ENCODE measurements at places on chromosomes 2 and 18.

DNA sequence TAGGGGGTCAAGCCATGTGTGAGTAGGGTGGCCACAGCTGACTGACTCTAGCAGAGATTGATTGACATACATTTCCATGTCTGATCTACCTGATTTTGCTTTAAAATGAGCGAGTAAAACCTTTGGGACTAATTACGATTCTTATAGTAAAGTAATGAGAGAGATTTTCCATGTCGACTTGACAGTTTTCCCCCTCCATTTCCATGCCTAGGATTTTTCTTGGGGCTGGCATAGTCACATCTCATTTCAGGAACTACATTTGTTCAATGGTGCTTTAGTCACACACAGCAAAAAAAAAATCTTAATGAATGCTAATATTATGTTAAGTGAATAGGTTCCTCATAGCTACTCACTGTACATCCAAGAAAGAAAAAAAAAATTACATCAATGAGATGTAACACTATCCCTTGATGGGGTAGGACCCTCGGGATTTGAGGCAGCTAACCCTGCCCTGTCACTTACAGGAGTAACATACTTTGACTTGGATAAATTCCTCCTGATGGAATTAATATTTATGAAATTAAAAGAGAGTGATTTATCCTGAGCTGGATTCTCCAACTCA is 690.9 kb downstream of the TDRD15 start:
- DNase-seq: no peak

DNA sequence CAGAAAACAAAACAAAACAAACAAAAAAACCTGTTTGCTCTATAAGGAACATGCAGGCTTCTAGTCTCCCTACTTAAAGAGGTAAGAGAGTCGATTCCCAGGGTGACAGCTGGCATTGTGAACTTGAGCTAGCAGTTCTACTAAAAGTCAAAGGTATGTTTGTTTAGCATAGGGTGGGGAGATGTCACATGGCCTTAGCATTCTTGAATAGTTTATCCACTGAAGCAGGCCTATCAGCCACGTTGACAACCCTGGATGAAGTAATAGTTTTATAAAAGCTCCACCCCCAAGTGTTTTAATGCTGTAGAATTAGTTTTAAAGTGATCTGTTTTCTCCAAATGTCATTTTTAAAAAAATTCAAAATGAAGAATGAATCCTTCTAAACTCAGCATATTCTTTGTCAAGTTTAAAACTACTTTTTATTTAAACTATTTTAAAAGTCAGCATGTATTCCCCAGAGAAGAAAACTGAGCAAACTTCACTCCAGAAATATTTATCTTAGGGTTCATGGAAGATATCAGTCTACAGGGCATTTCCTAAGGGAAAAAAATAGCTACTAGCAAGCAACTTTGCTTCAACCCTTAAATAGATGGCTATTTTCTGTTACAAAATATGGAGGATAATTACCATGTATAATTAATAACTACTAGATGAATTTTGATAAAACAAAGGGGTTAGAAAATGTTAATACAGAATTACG is 1.7 kb downstream of the MYOM1 start:
- no peak for DNase-seq

GRCh38 chr2:15784886-15785801 is 155.2 kb upstream of the MYCN start:
- DNase-seq: no peak

- DNase-seq: no peak
Measured at GRCh38 chr2:8121826-8122513, 559.9 kb upstream of the ID2 start.

- no peak for DNase-seq
Measured at GRCh38 chr2:126795656-126796055, 103.0 kb upstream of the TEX51 start.

DNA sequence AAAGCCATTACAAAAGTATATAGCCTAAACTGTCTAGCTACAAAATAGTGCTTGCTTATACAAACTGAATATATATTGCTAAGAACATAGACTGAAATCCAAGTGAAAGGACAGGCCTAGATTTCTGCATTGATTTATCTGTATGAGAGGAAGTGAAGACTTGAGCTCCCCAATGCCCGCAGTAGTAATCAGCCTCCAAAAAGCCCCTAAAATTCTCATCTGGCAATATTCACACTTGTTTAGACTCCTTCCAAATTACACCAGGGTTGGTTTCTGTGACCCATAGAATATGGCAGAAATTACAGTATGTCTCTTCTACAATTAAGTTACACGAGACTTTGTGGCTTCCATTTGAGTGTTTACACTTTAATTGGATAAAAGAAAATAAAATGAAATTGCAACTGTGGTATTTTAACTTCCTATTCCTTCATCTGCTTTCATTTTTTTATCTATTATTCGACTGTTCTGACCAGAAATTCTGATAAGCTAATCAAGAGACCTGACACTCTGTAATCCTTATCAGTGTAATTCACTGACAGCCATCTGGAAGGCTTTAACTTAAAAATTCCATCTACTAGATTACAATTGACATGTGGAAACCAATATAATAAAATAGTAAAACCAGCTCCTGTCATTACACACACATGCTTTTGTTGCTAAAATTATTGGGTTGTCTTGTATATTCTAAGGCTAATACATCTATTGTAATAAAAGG is 21.1 kb downstream of the ABCB11 start:
- no peak for DNase-seq

- no peak for DNase-seq
Measured at GRCh38 chr2:102975996-102976975, 214.5 kb downstream of the TMEM182 start.

- no peak for DNase-seq
Measured at GRCh38 chr2:85353876-85354285, 447 bp downstream of the RETSAT start.

GRCh38 chr18:62862466-62862865 is 147.1 kb downstream of the PHLPP1 start:
- DNase-seq: no peak

GRCh38 chr18:32915516-32915915 is 142.7 kb upstream of the KLHL14 start:
- no peak for DNase-seq

- no peak for DNase-seq
Measured at GRCh38 chr18:48841381-48842258, 109.1 kb downstream of the SMAD7 start.

DNA sequence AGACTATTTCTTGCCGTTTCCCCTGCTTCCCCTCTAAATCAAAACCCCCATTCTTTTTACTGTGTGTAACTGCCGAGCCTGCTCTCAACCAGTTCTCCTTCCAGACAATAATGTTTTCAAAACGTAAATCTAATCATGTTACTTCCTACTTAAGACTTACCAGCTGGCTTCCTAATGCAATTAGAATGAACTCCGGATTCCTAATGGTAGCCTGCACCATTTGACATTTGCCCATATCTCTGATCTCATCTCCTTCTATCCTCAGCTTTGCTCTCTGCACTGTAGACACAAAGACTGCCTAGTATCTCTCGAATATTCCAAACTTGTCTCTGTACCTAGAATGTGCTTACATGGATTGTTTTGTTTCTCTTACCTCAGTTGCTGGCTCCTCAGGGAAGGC is 12.9 kb downstream of the TTL start:
- DNase-seq: no peak

GRCh38 chr2:105880637-105881036 is 135.9 kb downstream of the NCK2 start:
- DNase-seq: no peak

- DNase-seq: no peak
Measured at GRCh38 chr2:30721241-30721640, 86.0 kb downstream of the CAPN13 start.

DNA sequence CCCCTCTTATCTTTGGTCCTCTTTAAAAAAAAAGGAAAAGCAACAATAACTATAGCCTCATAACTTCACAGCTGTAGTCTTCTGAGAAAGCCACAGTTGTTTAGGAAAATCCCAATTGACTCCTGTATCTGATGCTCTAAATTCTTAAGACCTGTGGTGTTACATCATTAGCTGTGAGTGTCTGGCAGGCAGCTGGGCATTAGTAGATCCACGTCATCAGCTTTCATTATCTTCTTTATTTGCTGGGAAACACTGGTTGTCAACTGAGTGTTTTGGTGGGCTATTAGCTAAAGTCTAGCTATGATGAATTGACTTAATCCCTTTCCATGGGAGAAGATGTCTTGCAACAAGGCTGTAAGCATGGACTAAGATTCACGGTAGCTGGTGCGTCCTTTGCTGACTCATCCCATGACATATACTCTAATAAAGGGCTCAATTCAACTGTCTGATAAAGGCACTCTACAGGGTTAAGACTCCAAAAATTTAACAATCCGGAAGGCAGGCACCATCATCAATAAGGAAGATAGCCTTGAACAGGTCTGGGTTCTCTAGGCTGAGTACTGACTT is 517.2 kb downstream of the PLCL1 start:
- no peak for DNase-seq

GRCh38 chr2:112915300-112916144 is 4.6 kb downstream of the IL37 start:
- DNase-seq: no peak

DNA sequence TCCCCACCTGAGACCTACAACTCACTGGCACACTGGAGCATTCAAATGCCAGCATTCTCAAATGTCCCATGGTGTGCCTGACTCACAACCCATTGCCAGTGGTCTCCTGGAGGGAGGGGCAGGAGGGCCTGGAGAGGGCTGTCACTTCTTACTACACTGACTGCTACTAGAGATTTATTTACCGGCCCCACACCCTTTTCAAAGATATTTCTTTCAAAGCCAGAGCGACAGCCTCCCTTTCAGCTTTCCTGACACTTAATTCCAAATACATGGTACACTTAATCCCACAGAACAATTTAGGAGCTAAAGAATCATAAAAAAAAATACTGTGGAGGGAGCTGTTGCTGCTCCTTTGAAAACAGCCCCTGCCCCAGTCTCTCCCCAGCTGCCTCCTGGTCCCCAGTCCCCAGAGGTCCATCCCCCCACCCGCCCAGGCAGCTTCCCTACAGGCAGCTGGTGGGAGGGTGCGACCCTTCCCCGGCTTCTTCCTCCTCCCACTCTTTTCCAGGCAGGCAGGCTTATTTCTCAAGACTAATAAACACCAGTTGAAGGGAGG is 129.1 kb upstream of the SMAD2 start:
- DNase-seq: no peak

DNA sequence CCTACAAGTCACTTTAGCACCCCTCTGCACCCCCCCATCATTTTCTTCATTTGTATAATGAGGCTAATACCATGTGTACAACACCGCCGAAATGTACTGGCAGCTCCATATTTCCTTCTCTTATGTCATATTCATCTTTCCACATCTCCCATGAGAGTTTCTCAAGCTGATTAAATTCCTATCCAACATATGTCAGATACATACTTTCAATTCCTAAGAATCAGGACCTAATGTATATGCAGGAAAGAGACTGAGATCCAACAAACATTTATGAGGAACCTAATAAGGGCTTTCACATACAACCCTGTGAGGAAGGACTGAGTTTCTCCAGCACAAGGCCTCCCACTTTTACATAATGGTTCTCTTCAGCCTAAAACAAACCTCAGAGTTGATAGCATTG is 41.9 kb downstream of the PRKD3 start:
- DNase-seq: no peak

DNA sequence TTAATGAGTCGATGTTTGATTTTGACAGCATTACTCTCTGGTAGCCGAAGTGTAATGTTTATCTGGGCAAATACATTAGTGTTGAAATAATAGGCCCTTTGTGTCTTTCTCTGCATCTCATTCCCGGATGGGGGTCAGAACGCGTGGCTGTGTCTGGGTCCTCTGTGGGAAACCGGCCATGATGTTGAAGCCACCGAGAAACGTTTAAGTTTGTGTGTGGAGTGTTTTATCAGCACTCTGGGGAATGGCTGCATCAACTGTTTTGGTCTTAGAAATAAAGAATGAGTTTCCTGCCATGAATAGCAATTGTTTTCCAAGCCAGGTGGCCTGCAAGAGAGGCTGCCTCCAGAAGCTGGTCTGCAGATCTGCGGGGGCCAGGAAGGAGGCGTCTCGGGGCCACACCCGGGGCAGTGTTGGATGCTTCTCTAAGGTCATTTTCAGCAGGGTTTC is 69.7 kb downstream of the RNF144A start:
- DNase-seq: peak; percentile 3

DNA sequence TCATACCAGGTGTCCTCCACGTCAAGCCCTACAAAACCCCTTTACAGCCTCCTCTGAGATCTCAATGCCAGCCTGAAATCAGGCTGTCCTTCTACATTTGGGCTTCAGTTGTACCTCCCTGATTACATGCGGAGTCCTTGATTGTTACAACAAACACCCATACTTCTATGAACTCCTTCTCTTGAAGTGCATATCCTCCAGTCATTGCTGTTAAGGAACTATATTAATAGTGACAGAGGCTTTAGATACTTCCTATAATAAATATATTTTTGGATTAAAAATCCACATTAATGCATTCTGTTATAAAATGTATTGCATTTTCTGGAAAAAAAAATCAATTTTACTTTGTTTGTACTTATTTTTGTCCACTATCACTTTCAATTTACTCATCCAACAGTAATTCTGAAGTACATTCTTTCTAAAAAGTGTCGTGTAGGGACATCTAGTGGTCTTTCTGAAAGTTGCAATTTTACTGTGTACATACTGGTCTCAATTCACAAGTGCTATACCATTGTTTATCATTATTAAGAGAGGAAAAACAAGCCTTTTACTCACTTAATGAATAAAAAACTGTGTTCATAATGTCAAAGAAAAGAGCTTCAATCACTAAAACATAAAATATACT is 316.4 kb downstream of the DSEL start:
- peak; percentile 1 for DNase-seq

- no peak for DNase-seq
Measured at GRCh38 chr18:55073834-55074233, 114.6 kb upstream of the CCDC68 start.

- DNase-seq: no peak
Measured at GRCh38 chr18:374721-375168, 106.9 kb upstream of the THOC1 start.

DNA sequence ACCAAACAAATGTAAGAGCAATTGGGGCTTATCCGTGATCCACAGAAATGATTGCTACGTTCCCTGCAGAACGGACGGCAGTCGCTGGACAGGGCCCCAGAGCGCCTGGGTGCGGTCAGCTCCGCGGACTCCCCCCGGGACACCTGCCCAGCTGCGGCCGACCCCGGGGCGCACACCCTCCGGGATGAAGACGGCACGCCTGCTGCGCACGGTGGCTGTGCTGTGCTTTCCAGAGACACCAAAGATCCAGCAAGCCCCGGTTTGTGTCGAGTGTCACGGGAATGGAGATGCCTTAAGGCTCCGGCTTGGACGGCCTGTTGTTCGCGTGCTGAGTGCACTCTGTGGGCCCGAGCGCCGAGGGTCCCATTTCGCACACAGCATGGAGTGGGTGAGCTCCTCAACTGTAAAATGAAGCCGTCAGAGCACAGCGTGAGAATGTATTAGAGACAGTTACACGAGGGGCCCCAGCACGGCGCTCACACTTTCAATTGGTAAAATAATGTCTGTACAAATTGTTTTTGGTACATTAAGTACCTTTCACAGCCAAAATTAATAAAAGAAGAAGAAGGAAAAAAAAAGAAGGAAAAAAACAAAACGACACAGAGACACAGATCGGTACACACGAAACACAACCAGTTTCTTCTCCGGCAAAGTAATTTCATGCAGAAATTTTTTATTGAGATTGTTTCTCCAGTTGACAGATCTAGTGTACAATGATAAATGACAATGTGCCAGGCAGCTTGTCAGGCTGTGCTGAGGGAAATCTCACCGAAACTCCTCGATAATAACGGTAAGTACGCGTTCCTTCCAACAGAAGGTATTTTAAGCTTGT is 615.8 kb upstream of the SALL3 start:
- DNase-seq: no peak
